Stimulated activated CD4-positive, alpha-beta T cell treated with anti-CD3 and anti-CD28 coated beads, Interleukin-2, amount 100 ng/mL, for 4 hours (primary cell): ENCODE measurements at places on chromosomes 6 and 20.

DNA sequence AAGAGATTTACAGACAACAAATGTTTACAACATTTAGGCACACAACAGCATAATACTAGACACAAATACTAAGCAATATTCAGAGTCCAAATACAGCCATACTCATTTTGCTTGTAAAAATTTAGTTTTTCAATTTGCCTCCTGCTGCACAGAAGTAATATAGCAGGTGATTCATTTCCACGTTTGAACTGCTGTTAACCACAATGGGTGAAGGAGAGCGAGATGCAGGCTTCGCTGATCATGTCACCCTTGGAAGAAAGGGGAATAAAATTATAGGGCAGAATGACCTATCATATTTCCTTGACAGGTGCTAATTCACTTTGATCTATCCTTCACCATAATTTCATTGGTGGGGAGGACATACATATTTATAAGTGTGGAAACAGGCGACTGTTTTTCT, 643.8 kb upstream of the AGPAT4 start:
- DNase-seq, result no peak

GRCh38 chr6:50271266-50271665, 221.5 kb upstream of the DEFB112 start:
- no peak for DNase-seq

DNA sequence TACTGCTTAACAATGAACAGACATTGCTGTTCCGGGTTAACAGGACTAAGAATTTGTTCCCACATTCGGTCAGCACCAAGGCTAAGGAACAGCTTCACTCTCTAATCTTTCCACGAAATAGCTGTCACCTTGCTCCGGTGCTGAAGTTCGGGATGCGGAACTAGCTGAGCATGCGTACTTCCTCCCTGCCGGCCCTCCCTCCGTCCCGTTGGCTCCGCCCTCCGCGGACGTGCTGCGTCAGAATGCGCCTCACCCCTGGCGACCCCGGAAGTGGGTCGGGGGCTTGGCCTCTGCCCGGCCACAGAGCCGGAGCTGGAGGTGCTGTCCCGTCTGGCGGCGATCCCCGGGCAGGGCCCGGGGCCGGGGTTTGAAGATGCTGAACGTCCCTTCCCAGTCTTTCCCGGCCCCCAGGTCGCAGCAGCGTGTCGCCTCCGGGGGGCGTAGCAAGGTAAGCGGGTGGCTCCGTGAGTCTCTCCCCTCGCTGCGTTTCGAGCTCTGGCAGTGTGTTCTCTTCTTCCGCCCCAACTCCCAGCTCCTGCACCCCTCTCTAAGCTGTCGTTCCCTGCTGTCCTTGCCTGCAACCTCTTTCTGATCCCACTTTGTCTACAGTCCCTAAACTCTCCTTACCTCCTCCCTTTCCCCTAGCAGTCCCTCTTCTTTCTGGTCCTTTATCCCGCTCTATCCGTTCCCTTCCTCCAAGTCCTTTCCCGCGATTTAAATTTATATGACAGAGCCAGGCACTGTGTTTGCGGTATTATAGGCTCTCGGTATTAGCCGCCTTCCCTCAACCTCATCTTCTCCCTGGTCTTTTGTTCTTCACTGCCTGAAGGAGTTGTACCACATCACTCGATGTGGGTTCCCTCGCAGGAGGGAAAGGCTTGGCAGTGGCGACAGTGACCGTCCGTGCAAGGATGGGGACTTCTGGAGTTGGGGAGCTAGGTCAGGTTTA, at the start of gene CYB5R4:
Gene CYB5R4, plus strand, starts transcription at position 280 of the 949 bp plus-strand sequence. Its CDS starts 94 bp downstream, at position 374.
- DNase-seq, result peak; percentile 87

GRCh38 chr6:102197211-102197610, 803.7 kb downstream of the GRIK2 start:
- DNase-seq, result no peak

- no peak for DNase-seq
These were observed 55.7 kb downstream of the SH3BGRL2 start for GRCh38 chr6:79686707-79687309.

DNA sequence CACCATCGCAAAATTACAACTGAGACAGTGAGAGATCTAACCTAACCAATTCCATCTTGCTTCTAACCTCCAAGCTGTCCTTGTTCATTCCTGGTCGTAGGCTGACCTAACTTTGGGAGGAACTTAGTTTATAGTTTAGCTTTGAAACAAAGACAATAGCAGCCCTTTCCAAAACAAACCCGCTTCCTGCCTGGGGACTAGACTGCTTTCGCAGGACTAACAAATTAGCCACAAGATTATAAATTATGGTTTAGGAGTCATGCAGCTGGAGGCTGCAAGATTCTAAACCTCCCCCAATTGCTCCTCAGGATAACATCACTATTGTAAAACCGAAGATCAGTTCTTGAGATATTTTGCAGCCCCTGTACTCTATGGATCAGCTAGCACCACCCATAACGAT, 63.2 kb downstream of the TRIM27 start:
- no peak for DNase-seq

DNA sequence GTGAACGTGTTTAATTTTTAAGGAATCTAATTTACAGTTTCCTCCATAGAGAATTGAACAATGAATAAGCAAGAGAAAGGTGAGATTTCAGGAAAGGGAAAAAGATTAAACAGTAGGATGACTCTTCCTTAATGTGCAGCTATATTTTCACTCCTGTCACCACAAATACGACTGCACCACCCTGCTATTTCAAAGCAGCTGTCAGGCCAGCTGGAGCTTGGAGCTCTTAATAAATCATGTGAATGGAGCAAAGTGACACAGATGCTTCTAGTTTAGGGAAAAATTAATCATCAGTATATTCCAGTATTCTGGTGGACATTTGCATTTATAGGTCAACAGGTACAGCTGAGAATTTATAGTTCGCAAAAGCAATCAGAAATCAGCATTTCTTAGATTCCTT, 56.5 kb upstream of the PKIB start:
- DNase-seq, result no peak

- DNase-seq, result no peak
These were observed 35.2 kb downstream of the NTSR1 start for GRCh38 chr20:62743777-62744317.
